Epithelial cell of esophagus (primary cell): ENCODE measurements at places on chromosomes 11 and 22.

DNA sequence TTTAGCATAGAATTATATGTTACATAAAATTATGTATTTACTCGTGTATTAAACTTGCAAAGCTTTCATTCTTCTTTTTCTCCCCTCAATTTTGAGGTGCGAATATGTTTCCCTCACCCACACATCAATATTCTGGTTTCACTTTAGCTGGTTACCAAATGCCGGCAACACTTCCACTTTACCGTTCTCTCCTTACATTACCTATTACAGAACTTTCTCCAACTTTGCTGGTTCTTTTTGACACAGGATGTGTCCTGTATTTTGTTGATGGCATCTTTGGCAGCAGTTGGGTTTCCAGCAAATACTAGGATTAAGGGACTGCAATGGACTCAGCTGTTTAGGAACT, 84.9 kb downstream of the PRR5L start:
- no peak for DNase-seq

- DNase-seq: no peak
Observed at GRCh38 chr11:75241906-75242644, 1.5 kb downstream of the TPBGL start.

DNA sequence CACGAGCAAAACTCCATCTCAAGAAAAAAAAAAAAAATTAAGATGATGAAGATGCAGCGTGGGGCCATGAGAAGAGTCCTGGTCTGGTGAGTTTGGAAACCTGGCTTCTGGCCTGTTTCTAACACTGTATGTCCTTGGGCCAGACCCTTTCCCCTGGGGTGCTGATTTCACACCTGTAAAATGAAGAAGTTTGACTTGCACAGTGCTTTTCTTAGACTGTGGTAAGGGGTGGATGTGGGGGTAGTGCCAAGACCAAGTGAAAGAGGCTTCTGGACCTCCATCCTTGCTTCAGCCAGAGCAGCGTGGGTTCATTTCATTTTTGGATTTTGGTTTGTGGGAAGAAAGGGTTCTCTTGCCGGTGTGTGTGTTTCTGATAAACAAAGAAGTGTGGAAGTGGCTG, 42.1 kb downstream of the PTPRJ start:
- no peak for DNase-seq

DNA sequence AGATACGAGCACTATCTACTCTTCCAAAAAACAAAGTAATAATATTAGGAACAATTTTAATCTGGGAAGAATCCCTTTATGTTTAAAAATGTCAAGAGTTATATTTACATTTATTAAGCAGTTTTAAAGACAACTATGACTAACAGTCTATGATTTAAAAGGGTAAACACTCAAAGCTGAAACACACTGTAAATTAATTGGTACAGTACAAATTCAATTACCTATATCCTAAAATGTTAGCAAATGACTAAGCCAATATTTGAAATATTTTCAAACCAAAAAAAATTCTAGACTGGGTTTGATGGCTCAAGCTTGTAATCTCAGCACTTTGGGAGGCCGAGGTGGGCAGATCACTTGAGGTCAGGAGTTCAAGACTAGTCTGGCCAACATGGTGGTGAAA, 36.0 kb upstream of the CHRNA10 start:
- DNase-seq: no peak

GRCh38 chr11:9815486-9816136, 151.7 kb downstream of the SWAP70 start:
- DNase-seq: peak; percentile 92

- no peak for DNase-seq
Observed at GRCh38 chr22:37109242-37109917, at the start of gene TMPRSS6. Gene TMPRSS6 (minus strand): TSS chr22:37109713. CDS start chr22:37103417, 6,296 bp downstream.

DNA sequence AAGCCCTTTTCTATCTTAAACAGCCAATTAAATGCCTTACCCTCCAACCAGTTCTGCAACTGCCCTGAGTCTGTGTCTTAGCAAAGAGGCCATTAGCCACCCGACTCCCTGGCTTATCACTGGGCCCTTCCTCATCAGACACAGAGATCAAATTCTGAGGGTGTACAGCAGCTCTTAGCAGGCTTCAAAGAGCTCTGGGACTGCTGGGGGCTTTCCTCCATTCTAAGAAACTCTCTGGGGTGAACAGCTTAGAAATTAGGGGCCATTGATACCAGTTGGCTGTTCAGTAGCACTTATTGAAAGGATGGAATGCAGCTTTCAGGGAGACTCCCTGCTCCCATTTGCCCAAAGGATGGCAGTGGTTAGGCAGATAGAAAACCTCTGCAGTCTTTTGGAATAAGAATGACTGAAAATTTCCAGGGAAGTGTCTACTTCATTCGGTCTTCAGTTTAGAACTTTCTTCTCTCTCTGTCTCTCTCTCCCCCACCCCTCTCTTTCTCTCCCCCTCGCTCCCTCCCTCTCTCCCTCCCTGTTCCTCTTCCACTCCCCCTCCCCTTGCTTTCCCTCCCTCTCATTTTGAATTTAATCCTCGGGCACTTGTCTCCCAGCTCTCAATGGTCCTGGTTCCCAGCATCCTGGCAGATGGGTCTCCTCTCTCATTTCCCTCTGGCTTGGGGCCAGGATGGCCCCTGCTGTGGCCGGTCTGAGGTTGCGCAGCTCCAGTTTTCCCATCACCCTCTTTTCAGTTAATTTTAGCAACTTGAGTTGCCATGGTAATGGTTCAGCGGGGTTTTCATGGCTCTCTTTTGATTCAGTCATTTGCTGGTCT, 76.4 kb downstream of the COMMD9 start:
- DNase-seq: no peak

GRCh38 chr11:70828593-70829082, 423.7 kb downstream of the SHANK2 start:
- no peak for DNase-seq

- DNase-seq: peak; percentile 35
Observed at GRCh38 chr22:40387746-40388145, 17.4 kb downstream of the SGSM3 start.

DNA sequence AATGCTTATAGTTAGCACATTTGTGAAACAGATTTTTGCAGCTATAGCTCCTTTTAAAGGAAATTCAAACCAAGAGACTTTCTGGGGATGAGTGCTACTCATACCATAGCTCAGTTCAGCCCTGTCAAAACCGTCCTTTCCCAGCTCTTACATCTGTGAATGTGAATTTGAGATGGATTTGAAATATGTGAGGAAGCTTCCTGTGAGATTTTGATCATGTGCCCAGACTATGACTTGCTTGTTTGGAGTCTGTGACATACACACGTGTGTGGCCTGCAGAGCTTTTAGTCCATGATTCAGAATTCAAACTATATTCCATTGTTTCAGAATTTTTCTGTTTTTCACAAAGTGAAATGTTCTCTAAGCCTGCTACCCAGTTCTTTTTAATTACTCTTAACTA, 4.4 kb upstream of the MMP1 start:
- peak; percentile 71 for DNase-seq

GRCh38 chr11:128448200-128448886, 139.0 kb downstream of the ETS1 start:
- peak; percentile 94 for DNase-seq

DNA sequence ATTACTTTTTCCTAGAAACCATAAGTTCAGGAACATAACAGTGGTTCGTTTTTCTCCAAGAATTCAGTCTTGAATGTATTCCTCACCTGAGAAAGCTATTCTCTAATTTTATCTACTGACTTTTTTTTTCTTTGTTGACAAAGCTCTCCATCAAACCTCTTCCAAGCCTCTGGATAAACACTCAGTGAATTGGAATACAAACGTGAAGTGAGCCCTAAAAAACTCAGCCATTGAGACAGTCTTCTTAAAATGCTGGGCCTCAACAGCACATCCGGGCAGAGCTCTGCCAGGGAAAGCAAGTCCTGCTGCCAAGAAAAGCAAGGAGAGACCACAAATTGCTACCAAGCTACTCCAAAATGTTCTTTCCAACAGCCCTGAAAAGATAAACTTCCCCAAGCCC, 7.7 kb upstream of the SLC1A2 start:
- DNase-seq: no peak

- DNase-seq: no peak
Observed at GRCh38 chr22:48351376-48352085, 1476.1 kb downstream of the BRD1 start.

- no peak for DNase-seq
Observed at GRCh38 chr22:34914846-34915245, 151.1 kb upstream of the ISX start.

- no peak for DNase-seq
Observed at GRCh38 chr22:30878516-30879414, 89.8 kb downstream of the MORC2 start.

DNA sequence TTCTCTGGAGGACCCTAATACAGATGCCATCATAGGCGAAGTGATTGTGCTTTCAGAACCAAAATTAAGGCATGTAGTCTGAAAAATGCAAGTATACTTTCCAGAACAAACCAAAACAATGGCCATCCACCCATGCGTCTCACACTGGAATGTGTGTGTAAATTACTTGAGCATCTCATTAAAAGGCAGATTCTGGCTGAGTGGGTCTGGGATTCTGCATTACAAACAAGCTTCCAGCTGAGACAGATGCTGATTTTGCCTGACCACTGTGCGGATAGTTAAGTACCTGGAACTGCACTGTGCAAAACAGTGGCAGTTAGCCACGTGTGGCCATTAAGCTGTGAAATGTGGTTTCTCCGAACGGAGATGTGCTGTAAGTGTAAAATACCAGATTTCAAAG, 26.2 kb downstream of the RRP7A start:
- no peak for DNase-seq

DNA sequence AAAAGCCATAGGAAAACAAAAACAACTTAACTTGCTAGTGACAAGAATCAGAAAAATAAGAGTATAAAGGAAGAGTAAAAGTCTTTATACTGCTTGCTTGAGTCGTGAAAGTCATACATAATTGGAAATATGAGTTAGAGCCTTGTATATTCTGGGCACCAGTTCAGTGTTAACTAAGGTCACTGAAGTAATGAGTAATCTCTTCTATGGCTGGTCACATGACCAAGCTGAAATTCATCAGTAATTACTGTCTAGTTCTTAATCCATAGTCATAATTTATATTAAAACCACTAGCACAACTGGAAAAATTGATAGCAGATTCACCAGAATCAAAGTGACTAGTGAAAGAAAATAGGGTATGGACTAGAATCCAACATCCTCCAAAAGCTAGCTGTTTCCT, 84.4 kb upstream of the SLC5A12 start:
- DNase-seq: peak; percentile 37

DNA sequence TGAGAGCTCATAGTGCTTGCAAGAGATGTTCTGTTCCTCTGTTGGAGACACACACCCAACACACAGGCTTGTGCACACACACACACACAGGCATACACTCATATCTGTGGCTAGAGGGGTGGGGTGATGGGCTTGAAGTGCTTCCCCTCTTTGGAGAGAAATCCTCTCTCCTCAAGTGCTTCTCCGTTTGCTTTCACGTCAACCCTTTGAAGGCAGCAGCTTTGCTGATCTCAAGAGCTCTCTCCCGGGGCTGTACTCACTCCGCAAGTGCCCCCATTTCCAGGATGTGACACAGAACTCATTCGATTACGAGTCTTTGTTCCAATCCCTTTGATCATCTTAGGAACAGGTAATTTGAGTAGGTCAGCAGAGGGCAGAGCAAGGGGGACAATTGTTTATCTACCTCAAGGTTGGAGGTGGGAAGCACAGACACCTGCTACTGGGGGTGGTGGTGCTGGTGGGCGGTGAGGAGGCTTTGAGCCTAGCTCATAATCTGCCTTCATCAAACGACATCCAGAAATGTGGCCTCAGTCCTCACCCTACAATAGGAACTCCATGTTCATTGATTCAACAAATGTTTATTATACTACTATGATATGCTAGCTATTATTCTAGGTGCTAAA, 529.8 kb upstream of the CADM1 start:
- no peak for DNase-seq

DNA sequence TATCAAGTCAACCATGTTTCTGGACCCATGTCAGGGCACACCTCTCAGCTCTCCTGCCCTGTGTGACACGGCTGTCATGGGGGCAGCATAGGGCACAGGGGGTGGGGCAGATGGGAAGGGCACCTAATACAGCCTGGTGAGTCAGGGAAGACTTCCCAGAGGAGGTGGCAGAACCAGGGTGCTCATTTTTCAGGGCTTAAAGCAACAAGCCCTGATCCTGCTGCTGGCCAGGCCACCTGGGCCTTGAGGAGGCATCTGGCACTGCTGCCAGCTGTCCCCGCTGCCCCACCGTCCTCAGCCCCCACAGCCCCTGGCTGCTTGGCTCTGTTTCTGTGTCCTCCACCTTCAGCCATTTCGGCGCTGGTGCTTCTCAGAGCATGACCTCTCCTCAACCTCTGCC, 4.4 kb downstream of the MAP3K11 start:
- DNase-seq: no peak

GRCh38 chr11:19092342-19092741, 24.6 kb upstream of the ZDHHC13 start:
- no peak for DNase-seq

DNA sequence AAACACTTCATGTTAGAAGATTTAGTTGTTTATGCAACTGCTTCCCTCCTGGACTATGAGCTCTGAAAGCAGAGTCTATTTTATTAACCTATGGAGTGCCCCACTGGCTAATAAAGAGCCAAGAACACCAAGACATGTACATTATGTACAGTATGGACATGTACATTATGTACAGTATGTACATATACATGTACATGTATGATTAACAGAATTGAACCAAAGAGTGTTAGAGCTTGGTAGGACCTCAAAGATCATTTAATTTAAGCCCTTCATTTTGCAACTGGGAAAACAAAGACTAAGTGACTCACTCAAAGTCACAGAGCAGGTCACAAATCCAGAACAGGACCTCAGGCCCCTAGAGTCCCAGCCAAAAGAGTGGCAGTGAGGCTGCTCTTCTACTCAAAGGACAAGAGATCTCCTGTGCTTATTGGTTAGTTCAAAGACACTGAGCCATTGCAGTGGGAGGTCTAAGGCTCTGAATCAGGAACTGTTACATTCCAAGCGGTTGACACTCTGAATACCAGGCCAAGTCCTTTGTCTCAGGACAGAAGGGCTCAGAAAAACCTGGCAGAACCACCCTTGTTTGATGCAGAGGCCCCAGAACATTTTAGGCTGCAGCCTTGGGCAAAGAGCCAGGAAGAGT, 103.8 kb downstream of the FAM168A start:
- DNase-seq: peak; percentile 88

GRCh38 chr11:78313181-78313795, 104.3 kb downstream of the GAB2 start:
- DNase-seq: peak; percentile 87

DNA sequence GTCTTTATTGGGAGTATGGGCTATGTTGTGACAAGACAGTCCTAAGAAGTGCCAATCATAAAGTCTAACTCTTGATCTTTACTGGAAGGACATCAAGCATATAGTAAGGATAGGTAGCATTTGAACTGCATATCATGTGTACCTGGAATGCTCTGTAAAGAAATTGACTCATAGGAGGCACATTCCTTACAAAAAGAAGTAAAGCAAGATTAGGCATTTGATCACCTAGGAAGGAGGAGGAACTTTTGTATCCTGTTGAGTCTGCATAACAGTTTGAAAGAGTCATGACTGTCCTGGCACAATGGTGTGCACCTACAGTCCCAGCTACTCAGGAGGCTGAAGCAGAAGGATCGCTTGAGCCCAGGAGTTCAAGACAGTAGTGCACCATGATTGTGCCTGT, 42.2 kb upstream of the DNAJB7 start:
- DNase-seq: peak; percentile 50

GRCh38 chr11:64905516-64906313, 11.3 kb downstream of the ATG2A start:
- DNase-seq: no peak
